ENCODE measurements at places on chromosomes 6 and 20.
A peak's percentile ranks its signal among the peaks of the same experiment; 100 is the strongest.

- peak; percentile 38 for DNase-seq
Measured at GRCh38 chr6:145731447-145731846, 3.9 kb downstream of the EPM2A start.

DNA sequence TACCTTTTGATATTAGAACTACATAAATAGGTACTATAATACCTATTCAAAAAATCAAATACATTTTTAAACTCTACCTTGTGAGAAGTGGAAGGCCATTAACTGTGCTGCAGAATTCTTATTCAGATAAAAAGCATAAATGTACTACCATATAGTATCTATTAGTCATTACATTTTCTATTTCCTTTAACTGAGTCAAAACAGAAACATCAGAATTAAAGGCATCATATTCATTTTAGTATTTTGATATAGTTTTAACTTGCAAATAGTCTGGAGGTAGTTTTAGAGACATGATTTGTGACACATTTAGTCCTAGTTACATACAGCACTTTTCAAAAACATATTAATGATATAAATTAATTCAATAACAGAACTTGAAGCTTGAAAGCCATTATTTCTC, 39.9 kb upstream of the TAB2 start:
- DNase-seq, result no peak

DNA sequence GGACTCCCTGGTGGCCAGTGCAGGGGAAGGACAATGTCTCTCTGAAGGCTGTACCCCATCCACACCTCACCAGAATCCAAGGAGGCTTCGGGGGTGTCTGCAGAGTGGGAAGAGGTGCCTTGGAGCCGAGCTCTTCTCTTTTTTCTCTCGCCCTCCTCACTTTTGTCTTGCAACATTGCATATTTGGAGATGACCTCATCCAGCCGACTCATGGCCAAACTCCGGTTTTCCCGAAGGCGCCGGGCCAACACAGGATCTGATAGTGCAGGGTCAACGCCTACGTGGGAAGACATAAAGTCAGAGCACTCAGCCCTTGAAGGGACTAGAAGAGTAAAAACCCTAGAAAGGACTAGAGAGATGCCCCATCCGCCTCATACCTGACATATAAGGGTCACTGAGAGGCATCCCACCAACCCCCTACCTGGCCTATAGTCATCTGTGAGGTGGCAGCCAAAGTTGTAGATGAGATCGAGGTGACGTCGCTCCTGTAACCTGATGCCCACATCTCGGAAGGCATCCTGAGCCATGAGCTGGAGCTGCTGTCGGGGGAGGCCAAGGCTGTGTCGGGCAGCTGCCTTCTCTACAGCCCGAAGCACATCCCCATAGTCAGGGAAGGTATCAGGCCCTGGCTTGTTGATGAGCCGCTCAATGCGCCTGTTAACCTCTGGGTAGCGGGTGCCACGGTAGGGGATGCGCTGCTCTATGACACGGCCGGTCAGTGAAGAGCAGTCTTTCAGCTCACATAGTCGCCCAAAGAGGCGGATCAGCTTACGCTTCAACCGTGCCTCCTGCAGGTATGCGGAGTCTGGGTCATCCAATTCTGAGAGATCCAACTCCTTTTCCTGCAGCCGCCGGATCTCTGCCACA, 3.0 kb upstream of the ZBTB22 start:
- DNase-seq, result peak; percentile 28

GRCh38 chr6:134809130-134809529, 140.8 kb downstream of the ALDH8A1 start:
- DNase-seq, result peak; percentile 36

- DNase-seq, result peak; percentile 76
Measured at GRCh38 chr20:56628873-56629463, at the start of gene TFAP2C. TFAP2C (plus strand) TSS chr20:56629306; CDS start chr20:56629545, 239 bp downstream.

- DNase-seq, result no peak
Measured at GRCh38 chr20:45934046-45934585, 367 bp upstream of the PCIF1 start.

DNA sequence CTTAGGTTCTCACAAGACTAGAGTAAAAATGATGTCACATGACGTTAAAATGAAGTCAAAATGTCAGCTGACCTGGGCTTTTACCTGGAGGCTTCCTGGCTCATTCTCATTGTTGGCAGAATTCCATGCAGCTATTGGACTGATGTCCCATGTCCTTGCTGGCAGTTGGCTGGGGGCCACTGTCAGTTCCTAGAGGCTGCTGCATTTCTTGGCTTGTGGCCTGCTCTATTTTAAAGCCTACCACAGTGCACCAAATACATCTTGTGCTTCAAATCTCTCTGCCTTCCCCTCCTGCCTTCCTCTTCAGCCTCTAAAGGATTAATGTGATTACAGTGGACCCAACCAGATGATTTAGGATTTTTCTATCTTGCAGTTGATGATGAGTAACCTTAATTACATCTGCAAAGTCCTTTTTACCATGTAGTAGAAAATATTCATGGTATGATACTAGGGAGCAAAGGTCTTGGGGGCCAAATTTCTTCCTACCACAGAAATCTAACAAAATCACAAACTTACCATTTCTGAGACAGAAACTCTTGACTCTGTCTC, 81.9 kb downstream of the FIG4 start:
- DNase-seq, result peak; percentile 81

GRCh38 chr6:133460101-133460500, 218.9 kb downstream of the EYA4 start:
- DNase-seq, result no peak

DNA sequence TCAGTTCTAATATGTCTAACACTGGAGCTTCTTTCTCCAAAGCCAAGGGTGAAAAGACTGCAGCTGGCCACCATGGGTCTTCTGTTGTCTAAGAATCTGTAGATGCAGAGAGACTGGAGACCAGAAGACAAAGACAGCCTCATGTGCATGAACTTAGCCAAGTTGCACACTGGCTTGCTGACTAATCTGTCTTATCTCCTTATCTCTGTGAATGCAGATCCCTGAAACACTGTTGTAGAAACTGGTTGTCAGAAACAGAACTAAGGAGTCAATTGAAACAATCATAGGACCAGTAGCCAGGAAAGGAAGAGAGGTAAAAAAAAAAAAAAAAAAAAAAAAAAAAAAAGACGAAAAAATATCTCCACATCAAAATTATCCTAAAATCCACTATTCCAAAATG, 109.7 kb downstream of the BFSP1 start:
- DNase-seq, result no peak

DNA sequence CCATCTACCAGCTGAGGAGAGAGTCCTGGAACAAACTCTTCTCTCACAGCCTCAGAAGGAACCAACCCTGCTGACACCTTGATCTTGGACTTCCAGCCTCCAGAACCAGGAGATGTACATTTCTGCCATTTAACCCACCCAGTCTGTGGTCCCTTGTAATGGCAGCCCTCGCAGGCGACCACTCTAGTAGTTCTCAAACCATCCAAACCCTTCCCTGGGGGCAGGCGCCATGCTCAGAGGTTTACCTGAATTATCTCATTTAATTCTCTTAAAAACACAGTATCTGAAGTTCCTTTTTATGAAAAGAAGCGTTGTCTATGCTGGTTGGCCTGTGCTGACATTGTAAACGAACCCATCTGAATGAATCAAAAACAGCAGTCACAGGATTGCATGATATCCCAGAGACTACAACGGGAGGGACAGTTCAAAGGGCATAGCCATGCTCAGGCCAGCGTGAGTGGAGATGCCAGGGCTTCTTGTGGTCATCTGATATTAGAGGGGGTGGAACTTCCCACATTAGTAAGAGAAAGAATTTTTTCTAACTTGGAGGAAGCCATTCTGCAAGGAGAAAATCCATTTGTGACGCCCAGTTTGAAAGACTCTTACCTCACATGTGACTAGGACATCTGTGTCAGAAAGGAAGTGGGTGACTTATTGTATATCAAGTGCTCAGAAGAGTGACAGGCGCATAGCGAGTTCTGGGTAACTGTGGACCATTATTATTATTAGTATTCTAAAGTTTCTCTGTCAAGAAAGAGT, 17.2 kb upstream of the TAGAP start:
- DNase-seq, result no peak

DNA sequence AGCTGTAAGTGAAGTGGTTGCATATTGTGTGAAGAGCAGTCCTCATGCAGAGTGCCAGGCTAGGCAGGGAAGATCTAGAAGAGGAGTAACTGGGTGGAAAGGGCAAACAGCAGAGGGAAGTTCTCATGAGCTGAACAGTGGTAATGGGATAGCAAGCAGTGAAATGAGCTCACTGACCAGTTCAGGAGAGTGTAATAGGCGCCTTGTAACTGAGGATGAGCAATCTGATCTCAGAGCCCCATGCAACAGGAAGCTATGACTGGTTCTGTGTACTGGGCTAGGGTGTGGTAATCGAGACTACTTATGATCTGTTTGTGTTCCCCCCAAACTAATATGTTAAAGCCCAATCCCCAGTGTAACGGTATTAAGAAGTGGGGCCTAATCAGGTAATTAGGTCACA, 98.6 kb downstream of the RFX6 start:
- DNase-seq, result no peak

DNA sequence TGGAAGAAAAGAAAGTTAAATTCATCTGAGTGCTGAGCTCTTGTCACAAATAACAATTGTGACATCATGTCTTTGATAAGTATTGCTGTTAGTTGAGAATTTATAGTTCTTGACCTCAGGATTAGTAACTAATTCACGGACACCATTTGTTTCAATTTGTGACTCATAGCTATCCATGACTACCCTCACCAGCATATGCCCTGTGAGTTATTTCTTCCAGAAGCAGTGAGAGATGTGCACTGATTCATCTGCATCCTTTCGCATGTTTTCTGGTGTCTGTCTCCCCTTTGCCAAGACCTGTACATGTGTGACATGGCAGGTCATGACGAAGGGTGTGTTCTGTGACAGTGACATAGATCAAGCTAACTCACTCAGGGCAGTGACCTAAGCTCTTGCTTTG, 86.9 kb downstream of the SOBP start:
- DNase-seq, result peak; percentile 32

DNA sequence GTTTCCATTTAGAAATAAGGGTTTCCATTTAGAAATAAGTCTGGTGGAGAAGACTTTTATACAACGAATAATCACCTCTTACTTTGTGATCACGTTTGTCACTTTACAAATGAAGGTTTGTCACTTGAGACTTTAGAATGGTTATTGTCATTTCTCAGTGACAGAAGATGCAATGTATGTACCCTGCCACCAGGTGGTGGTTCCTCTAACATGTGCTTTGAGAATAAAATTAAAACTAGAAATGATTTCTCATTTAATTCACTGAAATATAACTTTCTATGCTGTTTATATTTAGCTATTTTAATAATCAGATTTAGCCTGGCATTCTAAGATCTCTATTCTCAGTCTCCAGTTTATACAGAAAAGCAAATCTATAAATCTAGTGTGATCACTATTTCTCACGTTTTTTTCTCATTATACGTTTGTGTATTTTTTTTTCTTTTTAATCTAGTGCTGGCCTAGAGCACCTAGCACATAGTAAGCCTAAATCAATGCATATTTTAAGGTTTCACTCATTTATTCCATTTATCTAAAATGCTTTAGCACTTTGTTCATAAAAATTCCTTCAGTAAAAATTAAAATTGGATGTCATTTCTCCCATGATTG, 57.4 kb upstream of the TFAP2D start:
- DNase-seq, result peak; percentile 2

- DNase-seq, result peak; percentile 92
Measured at GRCh38 chr20:11807054-11808048, 110.3 kb upstream of the BTBD3 start.

- no peak for DNase-seq
Measured at GRCh38 chr6:142884214-142885035, 60.6 kb downstream of the HIVEP2 start.

- DNase-seq, result no peak
Measured at GRCh38 chr20:32208499-32209154, 947 bp downstream of the POFUT1 start.

DNA sequence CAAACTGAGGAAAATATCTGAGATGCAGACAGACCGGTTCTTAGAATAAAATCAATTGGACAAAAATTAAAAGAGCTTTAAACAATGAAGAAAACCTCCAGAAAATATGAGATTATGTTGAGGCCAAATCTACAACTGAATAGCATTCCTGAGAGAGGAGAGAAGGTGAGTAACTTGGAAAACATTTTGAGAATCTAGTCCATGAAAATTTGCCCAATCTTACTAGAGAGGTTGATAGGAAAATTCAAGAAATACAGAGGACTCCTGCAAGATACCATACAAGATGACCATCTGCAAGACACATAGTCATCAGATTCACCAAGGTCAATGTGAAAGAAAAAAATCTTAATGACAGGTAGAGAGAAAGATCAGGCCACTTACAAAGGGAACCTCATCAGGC, 437.7 kb upstream of the ADGRB3 start:
- DNase-seq, result no peak

- no peak for DNase-seq
Measured at GRCh38 chr20:17369506-17369905, 142.7 kb downstream of the PCSK2 start.

GRCh38 chr20:43949741-43950618, 35.3 kb downstream of the TOX2 start:
- no peak for DNase-seq

GRCh38 chr6:27100921-27101320, 146.6 kb upstream of the PRSS16 start:
- DNase-seq, result no peak

- no peak for DNase-seq
Measured at GRCh38 chr20:19423097-19423899, 210.9 kb downstream of the SLC24A3 start.

DNA sequence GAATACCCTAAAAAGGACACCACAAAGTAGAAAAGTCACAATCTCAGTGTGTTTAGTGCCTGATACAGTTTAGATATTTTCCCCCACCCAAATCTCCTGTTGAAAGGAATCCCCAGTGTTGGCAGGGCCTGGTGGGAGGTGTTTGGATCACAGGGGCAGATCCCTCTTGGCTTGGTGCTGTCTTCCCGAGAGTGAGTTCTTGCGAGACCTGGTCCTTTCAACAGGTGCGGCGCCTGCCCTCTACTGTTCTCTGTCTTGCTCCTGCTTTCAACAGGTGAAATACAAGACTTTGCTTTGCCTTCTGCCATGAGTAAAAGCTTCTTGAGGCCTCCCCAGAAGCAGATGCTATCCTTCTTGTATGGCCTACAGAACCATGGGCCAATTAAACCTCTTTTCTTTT, 534.3 kb upstream of the NRSN1 start:
- no peak for DNase-seq

GRCh38 chr20:6735942-6736845, 31.3 kb upstream of the BMP2 start:
- DNase-seq, result no peak

DNA sequence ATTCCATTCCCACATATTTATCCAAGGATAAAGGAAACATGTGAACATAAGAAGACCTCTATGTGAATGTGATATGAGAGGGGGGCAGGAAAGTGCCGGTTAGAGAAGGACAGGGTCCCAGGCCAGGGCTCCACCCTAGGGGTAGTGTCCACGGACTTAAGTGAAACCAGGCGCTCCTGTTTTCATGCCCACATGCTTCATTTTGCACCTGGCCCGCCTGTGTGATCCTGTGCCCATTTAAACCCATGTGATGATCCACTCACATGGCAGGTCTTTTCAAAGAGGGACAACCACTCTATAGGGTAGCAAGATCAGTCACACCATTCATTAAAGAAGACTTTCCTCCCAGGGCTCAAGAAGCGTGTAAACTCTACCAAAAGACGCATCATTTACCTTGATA, 865.3 kb upstream of the GJE1 start:
- DNase-seq, result no peak
